ENCODE measurements at places on chromosomes 4 and X.

DNA sequence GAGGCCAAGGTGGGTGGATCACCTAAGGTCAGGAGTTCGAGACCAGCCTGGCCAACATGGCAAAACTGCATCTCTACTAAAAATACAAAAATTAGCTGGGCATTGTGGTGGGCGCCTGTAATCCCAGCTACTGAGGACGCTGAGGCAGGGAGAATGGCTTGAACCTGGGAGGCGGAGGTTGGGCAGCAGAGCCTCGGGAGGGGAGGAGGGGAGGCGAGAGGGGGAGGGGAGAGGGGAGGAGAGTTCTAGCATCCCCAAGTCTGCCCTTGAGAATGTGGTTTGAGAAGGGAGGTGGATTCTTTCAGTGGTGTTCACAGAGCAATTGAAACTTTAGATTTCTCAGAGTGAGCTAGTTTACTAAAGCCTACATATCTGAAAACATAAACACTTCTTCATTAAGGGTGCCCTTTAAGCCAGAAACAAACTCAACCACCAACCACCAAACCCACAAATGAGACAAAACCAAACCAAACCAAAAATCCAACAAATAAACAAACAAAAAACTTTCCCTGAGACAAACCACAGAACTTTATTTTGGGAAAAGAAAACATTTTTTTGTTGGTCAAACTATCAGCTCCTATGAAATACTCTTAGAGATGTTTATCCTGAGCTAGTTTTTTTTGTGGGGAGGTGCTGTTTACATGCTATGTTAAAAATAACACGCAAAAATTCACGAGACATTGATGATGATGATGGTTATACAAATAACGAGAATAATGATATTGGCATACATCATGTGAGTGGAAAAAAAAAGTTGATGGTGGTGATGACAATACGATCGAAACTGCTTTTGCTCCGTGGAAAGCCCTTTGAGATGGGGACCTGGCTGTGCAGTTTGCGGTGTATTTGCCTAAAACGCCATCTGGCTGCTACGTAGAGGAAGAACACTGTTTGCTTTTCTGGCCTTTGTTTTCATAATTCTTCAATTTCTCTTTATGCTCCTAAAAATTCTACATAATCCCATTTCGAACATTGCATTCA, 98.2 kb upstream of the PRKX start:
- DNase-seq, result peak; percentile 38

DNA sequence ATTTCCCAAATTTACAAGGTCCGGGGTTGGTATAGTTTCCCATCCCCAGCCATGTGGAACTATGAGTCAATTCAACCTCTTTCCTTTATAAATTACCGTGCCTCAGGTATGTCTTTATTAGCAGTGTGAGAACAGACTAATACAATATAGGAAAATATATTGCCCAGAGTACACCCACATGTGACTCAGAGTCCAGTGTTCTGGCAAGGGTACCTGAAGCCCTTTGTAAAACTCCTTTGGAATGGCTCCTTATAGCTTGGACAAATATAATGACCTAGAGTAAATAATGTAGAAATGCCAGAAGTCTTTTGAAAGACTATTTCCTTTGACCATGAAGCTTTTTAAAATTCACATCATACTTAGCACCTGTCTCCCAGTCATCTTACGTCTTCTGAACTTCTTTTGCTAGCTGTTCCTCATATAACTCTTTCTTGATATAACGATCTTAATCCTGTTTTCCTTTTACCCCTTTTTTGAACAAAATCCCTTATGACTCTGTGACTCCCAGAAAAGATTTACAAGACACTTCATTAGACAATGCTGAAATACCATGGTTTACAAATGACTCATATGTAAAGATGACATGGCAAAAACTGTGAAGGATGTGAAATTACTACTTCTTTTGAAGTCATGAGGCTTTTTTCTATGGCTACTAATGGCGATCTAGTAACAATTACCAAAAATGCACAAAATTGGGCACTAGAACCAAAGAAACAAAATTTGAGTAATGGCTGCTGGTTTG, 408.9 kb downstream of the NAP1L3 start:
- DNase-seq, result no peak

- DNase-seq, result peak; percentile 76
These were observed 144.6 kb upstream of the NOCT start for GRCh38 chr4:138870737-138871554.

GRCh38 chr4:68617003-68617698, 41.0 kb upstream of the UGT2B17 start:
- no peak for DNase-seq

DNA sequence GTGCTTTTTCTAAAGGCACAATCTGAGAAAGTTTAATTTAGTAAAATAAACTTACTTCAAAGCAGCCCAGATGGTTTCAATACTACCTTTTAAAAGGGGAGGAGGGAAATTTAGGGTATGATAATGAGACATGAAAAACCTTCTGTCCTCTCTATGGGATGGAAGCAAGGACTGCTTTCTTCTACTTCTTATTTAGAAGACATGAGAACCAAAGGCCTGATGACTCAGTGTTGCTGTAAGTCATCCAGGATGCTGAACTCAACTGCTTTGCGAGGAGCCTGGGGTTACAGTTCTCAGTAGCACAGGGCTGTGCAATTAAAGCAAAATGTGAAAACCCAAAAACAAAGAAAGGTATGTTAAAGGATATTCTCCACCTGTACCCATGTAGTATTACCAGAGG, 140.8 kb upstream of the EDNRA start:
- peak; percentile 68 for DNase-seq

DNA sequence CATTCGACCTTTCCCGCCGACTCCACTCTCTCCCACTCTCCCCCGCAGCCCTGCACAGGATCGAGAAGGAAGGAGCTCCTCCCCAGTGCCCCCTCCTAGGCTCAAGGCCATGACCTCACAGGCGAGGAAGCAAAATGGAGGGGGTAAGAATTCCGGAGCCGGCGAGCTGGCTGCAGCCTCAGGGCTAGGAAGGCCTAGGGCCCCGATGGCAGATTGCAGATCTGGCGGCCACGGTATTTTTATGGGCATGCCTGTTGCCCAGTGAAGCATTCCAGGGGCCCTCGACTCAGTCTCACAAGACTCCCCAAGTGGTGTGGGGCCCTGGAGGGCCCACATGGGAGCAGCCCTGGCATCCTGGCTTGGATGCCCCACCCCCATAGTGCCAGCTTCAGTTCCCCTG, 942 bp upstream of the L1CAM start:
- no peak for DNase-seq

GRCh38 chrX:3609810-3610209, 103.6 kb downstream of the PRKX start:
- DNase-seq, result peak; percentile 77

- DNase-seq, result peak; percentile 7
These were observed 110.7 kb downstream of the CFAP299 start for GRCh38 chr4:80446248-80446647.

Data from fibroblast of skin of scalp (primary cell).